DMS79 (cell line): ENCODE measurements at places on chromosomes 11 and 22.
A peak's percentile ranks its signal among the peaks of the same experiment; 100 is the strongest.

DNA sequence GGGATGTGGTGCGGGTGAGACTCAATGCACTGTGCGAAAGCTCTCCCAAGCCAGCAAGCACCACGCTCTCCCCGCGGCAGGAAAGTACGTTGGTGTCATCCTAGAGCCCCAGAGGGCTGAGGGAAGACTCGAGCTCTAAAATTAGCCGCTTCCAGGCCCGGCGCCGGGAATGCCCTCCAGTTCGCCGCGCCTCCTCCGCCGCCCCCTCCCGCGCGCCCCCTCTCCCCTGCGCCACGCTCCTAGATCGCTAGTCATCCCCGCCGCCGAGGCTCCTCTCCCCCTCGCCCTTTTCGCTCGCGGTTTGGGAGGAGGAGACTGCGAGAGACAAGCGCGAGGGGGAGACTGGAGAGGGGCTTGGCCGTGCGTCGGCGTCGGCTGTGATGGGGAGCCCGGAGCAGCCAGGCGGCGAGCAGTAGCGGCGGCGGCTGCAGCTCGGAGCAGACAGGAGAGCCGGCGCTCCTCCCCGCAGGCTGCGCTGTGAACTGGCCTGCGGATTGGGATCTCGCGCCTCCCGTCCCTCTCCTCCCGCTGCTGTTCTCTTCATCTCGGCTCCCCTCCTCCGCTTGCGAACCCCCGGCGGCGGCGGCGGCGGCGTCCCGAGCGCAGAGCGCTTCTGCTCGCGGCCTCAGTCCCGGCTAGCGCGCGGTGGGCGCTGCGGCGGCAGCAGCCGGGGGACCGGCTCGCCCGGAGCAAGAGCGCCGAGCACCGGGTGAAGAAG, at the start of gene FAT3:
TSS of gene FAT3 (plus strand) at position 412 of the 718 bp plus-strand sequence. CDS start 127,295 bp downstream, outside the sequence.
- peak; percentile 50 for DNase-seq

DNA sequence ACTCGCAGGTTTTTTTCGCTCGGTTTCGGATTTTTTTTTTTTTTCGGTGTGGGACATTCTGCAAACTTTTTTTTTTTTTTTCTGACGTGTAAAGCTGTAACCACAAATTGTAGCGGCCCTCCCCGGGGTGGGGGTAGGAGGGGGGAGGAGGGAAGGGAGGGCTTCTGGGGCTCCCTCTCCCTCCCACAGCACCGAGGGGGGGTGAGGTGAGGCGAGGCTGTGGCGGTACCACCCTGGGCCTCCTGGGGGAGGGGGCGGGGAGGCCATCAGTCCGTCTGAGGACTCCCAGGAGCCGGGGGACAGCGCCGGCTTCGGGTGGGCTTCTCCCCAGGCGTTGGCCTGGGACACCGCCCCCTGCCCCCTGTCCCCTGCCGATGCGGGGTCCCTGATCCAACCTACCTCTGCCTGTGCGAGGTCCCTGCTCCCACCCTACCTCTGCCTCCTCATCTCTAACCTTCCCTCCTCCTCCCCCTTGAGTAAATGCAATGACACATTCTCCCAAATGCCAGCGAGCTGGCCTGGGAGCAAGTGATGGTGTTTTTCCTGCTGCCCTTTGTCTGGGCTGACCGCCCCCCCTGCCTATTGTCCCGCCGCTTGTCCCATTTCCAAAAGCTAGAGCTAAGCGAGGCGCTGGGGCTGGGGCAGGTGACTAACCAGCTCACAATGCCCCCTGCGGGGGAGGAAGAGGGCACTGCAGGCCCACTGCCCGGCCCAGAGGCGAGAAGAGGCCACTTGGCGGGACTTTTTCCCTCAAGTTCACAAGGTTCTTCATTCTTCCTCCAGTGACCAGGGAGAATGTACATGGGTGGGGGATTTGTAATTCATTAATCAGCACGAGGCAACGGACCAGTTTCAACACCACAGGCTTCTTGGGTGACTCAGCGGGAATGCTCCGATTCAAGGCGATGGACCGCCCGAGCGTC, 511 bp upstream of the CLCF1 start:
- DNase-seq: no peak

DNA sequence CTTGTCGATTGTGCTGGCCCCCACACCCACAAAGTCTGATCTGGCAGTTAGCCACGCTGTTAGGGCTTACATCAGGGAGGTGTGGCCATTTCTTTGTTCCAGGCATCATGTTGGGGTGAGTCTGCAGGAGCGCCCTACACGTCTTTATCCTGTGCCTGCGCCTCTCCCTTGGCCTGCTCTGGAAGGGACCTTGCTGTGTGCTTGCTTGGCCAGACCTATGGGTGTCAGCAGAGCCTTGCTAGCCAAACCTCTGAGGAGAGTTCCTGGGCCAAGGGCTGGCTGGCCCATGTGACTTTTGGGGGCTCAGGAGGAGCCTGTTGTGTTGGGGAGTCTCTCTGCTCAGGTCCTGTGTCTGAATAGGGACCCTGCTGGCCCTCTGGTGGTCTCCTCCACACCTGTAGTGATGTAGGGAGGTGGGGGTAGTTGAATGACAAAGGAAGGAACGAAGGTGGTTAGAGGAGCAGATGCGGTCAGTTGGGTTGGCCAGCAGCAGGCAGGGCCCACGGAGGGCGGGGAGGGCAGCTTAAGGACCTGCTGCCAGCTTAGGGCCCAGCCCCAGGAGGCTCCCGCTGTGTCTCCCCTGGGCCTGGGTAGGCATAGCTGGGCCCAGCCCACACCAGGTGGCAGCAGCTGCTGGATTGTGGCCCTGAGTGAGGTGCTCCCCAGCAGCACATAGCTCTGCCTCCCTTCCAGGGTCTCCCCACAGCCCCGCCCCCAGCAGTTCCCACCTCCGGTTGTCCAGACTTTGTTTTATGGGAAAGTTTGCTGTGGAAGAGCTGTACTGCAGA, 7.9 kb downstream of the PPIL2 start:
- DNase-seq: no peak

DNA sequence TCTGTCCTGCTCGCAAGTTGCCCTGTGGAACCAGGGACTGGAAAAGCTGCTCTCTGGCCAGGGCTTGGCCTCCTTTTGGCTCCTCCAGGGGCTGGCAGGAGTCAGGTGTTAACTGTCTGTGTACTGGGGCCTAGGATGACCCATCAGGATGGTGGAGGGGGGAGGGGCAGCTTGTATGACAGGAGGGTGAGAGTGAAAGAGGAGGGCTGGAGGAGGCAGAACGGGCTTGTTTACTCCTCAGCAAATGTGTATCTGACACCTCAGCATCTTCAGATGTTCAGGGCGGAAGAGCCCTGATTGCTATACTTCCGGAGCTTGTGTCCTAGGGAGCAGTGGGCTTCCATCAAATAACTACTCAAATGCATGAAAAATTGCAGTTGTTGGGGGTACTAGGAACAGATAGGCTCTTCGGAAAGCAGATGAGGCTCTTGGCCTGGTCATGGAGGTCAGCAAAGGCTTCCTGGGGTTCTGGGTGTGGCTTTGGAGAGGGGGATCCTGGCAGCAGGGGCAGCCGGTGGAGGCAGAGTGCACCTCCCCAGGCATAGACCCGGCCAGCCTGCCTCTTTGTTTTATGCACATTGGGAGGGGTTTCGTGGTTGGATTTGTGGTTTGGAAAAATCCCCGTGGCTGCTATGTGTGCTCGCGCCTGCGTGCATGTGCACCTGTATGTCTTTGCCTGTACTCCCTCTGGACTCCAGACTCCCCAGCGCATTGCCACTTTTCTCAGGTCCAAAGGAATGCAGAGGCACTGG, 31.2 kb downstream of the CD82 start:
- peak; percentile 55 for DNase-seq

GRCh38 chr22:43288807-43289420, 54.3 kb downstream of the SCUBE1 start:
- DNase-seq: no peak

DNA sequence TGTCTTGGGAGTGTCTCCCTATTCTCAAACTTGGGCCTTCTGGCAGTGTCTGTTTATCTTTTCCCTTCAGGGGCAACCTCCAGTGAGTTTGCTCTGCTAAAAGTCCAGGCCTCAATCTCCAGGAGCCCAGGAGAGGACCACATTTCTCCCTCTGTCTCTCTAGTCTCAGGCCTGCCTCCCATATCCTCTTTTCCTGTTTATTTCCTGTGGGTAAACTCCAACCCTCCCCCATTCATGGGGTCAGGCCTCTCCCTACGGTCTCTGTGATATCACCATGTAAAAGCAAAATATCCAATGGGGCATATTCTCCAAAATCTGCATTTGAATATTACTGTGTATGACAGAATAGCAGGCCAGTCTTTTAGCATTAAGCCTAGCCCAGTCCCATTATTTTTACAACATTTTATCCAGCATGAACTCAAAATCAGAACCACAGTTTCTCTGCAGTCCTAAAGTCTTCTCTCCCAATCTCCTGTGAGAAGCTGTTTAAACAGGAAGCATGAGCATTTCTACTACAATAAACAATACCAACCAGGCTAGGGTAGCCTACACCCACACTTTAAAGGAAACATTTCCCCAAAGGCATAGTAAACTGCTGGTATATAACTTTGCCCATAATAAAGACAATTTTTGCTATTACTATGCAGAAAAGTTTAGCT, 18.0 kb upstream of the TMEM135 start:
- no peak for DNase-seq

- no peak for DNase-seq
These were observed 149.4 kb downstream of the DBX1 start for GRCh38 chr11:20010851-20011225.

GRCh38 chr11:83401506-83402225, 115.5 kb upstream of the CCDC90B start:
- no peak for DNase-seq

DNA sequence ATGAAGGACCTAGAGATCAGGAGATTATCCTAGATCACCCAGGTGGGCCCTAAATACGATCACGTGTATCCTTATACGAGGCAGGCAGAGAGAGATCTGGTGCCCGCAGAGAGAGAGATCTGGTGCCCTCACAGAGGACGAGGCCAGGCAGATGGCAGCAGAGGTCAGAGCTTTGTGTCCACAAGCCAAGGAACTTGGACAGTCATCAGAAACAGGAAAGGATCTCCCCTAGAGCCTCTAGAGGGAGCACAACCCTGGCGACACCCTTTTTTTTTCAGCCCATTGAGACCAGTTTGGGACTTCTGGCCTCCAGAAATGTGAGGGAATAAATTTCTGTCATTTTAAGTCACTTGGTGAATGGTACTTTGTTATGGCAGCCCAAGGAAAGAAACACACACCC, 25.5 kb upstream of the TIMP3 start:
- DNase-seq: no peak

GRCh38 chr22:38718414-38718813, 12.7 kb downstream of the GTPBP1 start:
- DNase-seq: no peak

DNA sequence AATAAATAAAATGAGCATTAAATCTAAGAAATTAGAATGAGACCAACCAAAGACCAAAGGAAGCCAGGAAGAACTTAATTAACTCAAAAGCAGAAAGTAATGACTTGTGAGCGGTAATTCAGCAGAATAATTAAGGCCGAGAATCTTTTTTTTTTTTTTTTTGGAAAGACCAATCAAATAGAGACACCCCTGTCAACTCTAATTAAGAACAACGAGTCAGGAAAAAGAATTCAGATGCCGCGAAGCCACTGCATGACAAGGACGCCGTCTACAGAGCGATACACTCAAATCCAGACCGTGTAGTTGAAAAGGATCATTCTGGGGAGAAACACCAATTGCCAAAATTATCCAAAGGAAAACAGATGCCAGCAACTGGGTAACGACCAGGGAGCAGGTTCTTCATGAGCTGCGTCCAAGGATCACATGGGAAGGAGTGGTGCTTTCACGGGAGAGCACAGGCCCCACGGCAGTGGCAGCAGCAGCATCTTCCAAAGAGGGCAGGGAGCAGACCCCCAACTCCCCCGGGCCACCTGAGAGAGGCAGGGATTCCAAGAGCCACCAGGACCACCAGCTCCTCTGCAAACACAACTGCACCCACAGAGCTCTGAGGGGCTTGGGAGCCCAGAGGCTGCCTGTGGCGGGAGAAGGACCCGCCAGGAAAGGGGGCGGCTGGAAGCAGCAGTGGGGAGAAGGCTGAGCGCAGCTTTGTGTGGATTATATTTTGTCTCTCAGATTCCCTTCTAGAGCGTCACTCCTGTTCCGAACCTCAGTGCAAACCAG, 469.8 kb downstream of the BRD1 start:
- no peak for DNase-seq

DNA sequence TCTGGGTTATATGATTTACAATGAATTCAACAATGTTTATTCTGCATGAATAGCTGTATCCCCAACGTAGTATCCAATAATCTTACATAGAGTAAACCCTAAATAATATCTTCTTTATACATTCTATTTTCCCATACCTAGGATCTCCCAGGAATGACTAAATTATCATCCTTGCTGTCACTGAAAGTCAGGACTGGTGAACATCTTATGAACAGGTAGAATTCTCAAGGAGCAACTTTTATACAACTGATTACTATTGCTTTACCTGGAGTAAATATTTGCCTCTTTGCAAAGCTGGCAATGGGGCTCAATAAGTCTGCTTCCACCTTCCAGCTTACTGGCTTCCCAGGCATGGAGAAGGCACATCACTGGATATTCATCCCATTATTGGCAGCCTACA, at the start of gene OR51B6:
TSS of gene OR51B6 (plus strand) at position 301 of the 400 bp plus-strand sequence. CDS start at position 301, 0 bp downstream.
- no peak for DNase-seq

DNA sequence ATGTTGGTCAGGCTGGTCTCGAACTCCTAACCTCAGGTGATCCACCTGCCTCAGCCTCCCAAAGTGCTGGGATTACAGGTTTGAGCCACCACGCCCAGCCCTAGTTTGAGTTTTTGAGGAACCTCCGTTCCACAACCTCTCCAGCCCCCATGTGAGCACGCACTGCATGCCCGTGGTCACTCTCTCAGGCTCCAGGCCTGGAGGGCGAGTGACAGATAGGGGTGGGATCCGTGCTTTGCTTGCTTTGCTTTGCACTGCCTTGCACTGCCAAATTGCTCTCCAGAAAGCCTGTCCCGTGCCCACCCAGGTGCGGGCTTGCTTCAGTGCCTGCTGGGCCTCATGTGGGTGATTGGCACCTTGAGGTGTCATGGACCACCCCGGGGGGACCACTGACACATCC, 29.9 kb downstream of the FGF4 start:
- DNase-seq: no peak

- no peak for DNase-seq
These were observed 81.1 kb downstream of the BMAL1 start for GRCh38 chr11:13358596-13359270.

GRCh38 chr11:66315921-66316811, 678 bp downstream of the CD248 start:
- DNase-seq: no peak

GRCh38 chr22:26970809-26971394, 313.5 kb downstream of the MIAT start:
- no peak for DNase-seq

DNA sequence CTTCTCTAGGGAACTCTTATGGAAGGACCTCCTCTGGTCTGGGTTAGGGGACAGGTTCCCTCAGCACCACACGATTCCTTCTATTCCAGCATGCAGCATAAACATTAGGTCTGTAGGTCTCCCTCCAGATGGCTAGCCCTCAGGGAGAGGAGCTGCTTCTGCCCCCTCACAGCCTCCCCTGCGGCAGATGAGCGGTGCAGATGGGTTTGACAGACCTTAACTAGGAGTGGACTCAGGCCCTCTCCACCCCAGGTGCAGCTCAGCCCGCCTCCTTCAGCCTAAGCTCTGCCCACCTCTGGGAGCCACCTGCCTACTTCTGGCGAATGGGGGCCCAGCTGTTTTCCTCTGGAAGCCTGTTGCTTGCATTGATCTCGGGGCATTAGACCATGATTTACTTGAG, 55.7 kb upstream of the EIF3D start:
- DNase-seq: no peak
